ENCODE measurements at places on chromosomes 12 and 14. TPM values are rescaled to one million over a fixed set of nuclear protein-coding genes. Genes with fewer than 3 reads are reported as not detected.

MYRFL gene
- 16.7 TPM for polyA plus RNA-seq

RASSF8 gene
- polyA plus RNA-seq: 0.22 TPM

HAL gene
- polyA plus RNA-seq: 1.1 TPM

DEPDC4 gene
- polyA plus RNA-seq: 1.9 TPM

GRCh38 chr14:20144820-20145219, 6.2 kb downstream of the OR4N5 start:
- H3K4me1 ChIP-seq: no peaks in the 10 kb centered on the region
- no peak overlapping the region for H3K27ac ChIP-seq
- no peaks in the 10 kb centered on the region for H3K27me3 ChIP-seq
- no peak for DNase-seq
- H3K36me3 ChIP-seq: no peaks in the 10 kb centered on the region

DNA sequence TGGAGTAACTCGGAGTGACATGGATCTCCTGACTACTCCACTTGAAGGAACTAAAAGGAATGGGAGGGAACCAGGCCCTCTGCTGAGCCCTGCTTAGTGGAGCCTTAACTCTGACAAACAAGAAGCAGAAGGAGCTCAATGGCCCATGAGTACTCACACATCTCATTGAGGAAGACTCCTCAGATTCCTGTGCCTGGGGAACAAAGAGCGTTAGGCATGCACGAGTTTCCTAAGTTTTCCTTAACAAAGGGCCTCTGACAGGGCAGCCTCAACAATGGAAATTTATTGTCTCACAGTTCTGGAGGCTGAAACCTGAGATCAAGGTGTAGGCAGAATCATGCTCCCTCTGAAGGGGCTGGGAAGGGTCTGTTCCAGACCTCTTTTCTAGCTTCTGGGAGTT, 185.7 kb upstream of the NTF3 start:
- H3K27me3 ChIP-seq: no peaks in the 10 kb centered on the region
- H3K27ac ChIP-seq: no peak overlapping the region
- H3K4me3 ChIP-seq: no peak overlapping the region
- H3K36me3 ChIP-seq: no peaks in the 10 kb centered on the region

GRCh38 chr14:39038542-39038941, 64.5 kb downstream of the SEC23A start:
- no peaks in the 10 kb centered on the region for H3K27me3 ChIP-seq
- no peak overlapping the region for H3K27ac ChIP-seq
- no peak overlapping the region for H3K4me3 ChIP-seq

- H3K4me3 ChIP-seq: no peak overlapping the region
- no peak for DNase-seq
- no peaks in the 10 kb centered on the region for H3K27me3 ChIP-seq
- no peak overlapping the region for H3K27ac ChIP-seq
Observed at GRCh38 chr12:106427917-106428316, 70.4 kb downstream of the POLR3B start.

DNA sequence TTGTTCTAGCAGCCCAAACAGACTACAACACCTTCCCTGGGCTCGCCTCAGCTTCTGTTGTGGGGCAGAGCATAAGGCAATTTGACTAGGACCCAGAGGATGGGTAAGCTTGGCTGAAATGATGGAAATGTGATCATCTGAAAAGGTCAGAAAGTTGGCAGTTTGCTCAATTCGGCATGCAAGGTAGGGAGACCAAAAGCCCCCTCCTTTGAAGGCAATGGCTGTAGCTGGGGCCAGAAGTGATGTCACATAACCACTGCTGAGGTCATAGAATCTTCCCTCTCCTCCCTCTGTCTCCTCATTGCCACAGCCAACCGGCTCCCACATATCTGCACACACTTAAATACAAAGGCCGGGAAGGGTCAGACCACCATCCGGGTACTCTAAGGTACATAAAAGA, at the start of gene TPPP2:
TSS of gene TPPP2 (plus strand) at position 301 of the 400 bp plus-strand sequence. CDS start 365 bp downstream, outside the sequence.
- DNase-seq: no peak
- no peaks in the 10 kb centered on the region for H3K27me3 ChIP-seq
- H3K4me1 ChIP-seq: no peaks in the 10 kb centered on the region
- H3K4me3 ChIP-seq: no peak within 1 kb of the TSS

GRCh38 chr14:105316968-105317510, 2.5 kb downstream of the PACS2 start:
- H3K27me3 ChIP-seq: no peaks in the 10 kb centered on the region
- no peaks in the 10 kb centered on the region for H3K36me3 ChIP-seq
- H3K4me1 ChIP-seq: no peaks in the 10 kb centered on the region
- H3K27ac ChIP-seq: no peak overlapping the region

DNA sequence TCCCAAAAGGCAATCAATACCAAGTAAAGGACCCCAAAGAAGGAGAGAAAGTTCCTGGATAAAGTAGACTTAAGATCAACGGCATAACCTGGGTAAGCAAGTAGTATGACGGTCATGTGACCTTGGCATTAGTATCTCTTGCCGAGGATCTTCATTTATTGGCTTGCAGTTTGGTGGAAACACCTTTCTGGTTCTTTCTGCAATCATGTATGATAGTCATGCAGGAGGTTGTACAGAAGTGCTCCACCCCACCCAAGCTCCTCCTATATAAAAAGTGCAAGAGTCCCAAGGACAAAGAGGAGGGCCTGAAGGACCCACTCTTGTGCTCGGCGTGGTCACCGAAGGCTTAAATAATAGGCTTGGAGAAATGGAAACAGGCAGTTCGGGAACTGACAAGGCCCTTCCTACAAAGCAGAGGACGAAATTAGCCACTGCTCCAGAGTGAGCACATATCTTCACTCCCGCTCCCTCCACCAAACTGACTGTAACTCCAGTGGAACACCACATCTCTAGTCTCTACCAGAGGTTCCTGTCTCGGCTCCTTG, 750 bp downstream of the CS start:
- H3K27ac ChIP-seq: peak overlapping the region; percentile 92
- peaks cover 14% of the 10 kb centered on the region for H3K4me1 ChIP-seq
- no peak for DNase-seq
- H3K27me3 ChIP-seq: no peaks in the 10 kb centered on the region
- peak overlapping the region; percentile 97 for H3K4me3 ChIP-seq

DNA sequence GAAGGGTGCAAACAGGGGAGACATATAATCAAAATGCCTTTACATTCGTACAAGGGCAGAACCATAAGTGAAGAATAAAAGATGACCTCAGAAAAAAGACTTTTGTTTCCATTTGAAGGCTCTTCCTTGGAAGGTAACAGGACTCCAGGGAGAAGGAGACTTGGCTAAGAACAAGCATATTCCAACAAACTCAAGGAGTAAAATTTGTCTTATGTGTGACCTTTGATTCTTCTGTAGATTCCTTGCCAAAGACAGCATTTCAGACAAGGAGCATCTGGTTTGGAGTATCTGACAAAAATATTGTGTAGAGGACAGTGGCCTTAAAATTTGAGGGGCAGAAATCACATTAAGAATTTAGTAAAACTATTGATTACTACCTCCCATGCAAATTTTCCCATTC, 991.9 kb downstream of the FLRT2 start:
- H3K4me3 ChIP-seq: no peak overlapping the region
- H3K27me3 ChIP-seq: no peaks in the 10 kb centered on the region
- no peaks in the 10 kb centered on the region for H3K36me3 ChIP-seq
- no peak for DNase-seq

DNA sequence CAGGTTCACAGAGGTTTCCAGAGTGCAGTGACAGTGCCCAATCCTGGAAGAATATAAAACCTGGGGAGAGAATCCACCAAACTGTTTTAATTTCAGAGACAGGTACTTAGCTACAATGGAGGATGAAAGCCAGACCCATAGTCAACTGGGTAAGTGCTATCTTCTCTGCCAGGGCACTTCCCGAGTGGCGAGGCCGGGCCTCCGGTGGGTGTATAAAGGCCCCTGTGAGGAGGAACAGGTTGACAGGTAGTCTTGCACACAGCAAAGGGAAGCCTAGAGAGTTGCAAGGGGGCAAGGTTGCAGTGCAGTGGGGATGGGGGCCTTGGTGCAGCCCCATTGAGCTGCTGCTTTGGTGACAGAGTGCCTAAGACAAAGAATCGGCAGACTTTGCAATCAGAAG, 130.7 kb downstream of the SLC38A6 start:
- DNase-seq: no peak
- H3K4me3 ChIP-seq: no peak overlapping the region
- H3K27ac ChIP-seq: no peak overlapping the region
- H3K36me3 ChIP-seq: no peaks in the 10 kb centered on the region
- H3K27me3 ChIP-seq: no peaks in the 10 kb centered on the region

DNA sequence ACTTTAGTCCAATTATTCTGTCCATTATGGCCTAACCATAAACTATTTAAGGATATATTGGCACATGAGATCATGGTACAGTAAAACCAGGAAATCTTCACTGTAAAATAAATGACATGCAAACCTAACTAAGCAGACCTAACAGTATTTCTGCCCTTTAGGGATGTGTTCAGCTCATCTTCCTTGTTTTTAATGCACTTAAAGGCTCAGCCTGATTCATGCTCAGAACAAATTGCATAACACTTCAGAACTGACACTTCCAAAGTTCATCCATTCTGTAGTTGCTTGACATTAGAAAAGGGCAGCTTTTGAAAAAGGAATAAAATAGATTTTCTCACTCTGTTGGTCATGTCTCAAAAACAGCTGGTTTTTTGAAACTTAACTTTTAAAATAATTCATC, 708.5 kb downstream of the C12orf50 start:
- no peak for DNase-seq
- no peak overlapping the region for H3K27ac ChIP-seq
- H3K36me3 ChIP-seq: no peaks in the 10 kb centered on the region

GRCh38 chr12:103881261-103881660, 40.2 kb upstream of the NT5DC3 start:
- H3K27me3 ChIP-seq: no peaks in the 10 kb centered on the region
- H3K4me1 ChIP-seq: peaks cover 9% of the 10 kb centered on the region
- H3K4me3 ChIP-seq: no peak overlapping the region
- no peaks in the 10 kb centered on the region for H3K36me3 ChIP-seq
- H3K27ac ChIP-seq: no peak overlapping the region
- peak; percentile 44 for DNase-seq

DNA sequence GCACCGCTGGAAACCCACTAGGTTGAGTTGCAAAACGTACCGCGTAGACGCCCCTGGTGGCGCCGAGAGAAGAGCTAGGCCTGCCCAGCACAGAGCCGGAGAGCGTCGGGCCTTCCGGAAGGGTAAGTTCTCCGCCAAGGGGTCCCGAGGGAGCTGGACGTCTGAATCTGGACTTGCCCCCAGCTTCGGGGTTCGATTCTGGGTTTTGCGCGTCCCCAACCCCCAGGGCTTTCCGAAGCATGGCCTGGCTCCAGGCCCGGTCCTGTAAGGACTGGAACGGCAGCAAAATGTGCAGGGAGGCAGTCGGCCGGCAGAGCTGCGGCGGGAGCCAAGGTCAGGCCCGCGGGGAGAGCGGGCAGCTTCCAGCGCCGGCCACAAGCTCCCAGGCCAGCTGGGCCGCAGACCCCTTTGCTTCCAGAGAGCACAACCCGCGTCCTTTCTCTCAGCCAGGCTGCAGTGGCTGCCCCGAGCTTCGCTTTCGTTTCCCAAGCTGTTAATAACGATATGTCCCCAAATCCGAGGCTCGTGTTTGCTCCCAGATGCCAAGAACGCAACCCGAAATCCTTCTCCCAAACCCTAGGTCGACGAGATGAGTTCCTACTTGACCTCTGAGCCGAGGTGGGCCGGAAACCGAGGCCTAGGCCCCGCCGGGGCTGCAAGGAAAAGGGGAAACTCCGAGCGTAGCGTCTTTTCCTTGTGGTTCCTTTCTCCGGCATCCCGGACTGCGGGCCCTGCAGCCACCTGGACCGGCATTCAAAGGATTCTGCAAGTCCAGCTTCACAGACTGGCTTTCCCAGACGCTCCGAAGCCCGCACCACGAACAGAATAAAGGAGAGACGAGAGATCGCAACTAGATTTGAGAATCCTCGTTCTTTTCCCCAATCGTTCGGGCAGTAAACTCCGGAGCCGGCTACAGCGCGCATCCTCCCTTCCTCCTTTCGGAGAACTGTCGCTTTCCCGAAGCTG, 3.2 kb upstream of the TBX5 start:
- no peaks in the 10 kb centered on the region for H3K36me3 ChIP-seq
- peak; percentile 32 for DNase-seq
- H3K4me1 ChIP-seq: no peaks in the 10 kb centered on the region

GRCh38 chr12:48183091-48183875, at the start of gene CCDC184:
TSS of gene CCDC184 (plus strand) at chr12:48183644. CDS start at chr12:48184123, 479 bp downstream.
- H3K36me3 ChIP-seq: no peaks in the 10 kb centered on the region
- H3K27ac ChIP-seq: peak within 1 kb of the TSS; percentile 3
- peak within 1 kb of the TSS; percentile 27 for H3K4me3 ChIP-seq

DNA sequence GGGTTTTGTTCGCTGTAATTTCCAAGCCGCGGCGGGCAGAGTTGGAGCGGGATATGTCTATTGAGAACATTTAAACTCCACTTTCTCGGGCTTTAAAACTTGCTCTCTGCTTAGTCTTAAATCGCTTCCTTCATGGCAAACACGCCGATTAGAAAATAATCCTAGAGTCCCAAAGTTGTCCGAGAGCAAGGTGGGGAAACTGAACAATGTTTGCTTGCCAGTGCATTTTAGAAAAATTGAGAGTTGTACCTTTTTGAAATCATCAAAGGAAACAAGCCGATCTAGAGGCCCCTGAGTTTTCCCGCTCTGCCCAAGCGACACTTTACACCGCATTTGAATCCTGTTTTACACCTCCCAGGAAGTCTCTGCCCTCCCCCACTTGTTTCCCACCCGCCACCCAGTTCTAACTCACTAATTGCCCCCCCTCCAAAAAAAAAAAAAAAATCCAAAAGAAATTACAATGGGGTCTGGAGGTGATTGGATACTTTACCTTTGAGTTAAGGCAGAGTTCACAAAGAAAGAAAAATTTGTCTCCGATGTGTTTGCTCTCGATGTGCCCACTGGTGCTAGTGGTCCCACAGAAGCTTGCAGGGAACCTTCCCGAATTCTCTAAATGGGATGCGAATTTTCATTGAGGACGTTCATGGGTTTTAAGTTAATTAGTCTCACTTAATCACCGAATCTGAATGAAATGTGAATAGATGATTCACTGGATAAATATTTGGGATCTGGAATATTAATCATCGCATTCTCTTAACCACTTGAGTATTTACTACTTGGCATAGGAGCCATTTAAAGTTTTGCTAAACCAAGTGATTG, 2.3 kb downstream of the HMGA2 start:
- no peaks in the 10 kb centered on the region for H3K36me3 ChIP-seq
- H3K4me3 ChIP-seq: peak overlapping the region; percentile 97

- H3K27ac ChIP-seq: no peak overlapping the region
- no peaks in the 10 kb centered on the region for H3K4me1 ChIP-seq
- H3K36me3 ChIP-seq: no peaks in the 10 kb centered on the region
- H3K4me3 ChIP-seq: no peak overlapping the region
- H3K27me3 ChIP-seq: no peaks in the 10 kb centered on the region
Observed at GRCh38 chr12:46701356-46701755, 124.4 kb downstream of the SLC38A4 start.
